Activated T-cell treated with anti-CD3 and anti-CD28 coated beads, Interleukin-2, amount 50 U/mL, for 72 hours (primary cell): ENCODE measurements at places on chromosomes 2 and 18. TPM values are rescaled to one million over a fixed set of nuclear protein-coding genes. Genes with fewer than 3 reads are reported as not detected.
A peak's percentile ranks its signal among the peaks of the same experiment; 100 is the strongest.

Gene APOB
- not detected for total RNA-seq

Gene GCG
- not detected for total RNA-seq

Gene TMEM198
- total RNA-seq = 4.5 TPM

Gene AKAIN1
- not detected for total RNA-seq

Gene CAPN13
- not detected for total RNA-seq

Gene RFTN2
- total RNA-seq = not detected

Gene GLI2
- not detected for total RNA-seq

Gene ATF2
- total RNA-seq = 65.8 TPM

DNA sequence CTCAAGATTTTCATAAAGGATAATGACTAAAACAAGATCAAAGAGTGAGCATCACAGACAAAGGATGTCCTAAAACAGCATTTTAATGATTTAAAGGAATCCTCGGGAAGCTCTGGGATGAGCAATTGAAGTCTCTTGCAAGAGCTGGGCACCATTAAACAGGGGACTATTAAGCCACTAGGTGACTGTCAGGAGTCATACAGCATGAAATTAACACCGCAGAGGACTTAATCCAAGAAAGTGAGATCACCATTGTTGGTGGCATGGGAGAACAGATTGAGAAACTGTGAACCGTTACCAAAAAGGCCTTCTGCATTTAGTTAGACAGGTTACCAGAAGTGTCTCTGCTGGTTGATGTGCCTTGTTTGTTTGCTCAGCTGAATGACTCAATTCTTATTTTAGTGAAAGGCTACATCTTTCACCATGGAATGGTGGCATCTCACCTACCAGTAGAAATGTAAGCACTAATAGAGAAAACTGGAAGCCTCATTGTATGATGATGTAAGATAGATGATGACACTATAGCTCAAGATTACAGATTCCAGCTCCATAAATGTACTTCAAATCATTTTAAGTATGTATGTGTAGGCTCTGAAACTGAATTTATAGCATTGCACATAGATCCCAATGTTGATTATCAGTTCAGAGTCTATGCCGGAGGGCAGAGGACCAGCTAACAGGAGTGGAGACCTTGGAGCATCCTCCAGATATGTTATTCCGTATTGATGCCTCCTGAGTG lies 427.6 kb downstream of the SUCLG1 start:
- no peak for DNase-seq

- no peak for DNase-seq
Measured at GRCh38 chr2:46827274-46828134, 88.1 kb downstream of the MCFD2 start.

GRCh38 chr2:217827430-217828201 lies 175.2 kb downstream of the TNS1 start:
- no peak for DNase-seq

DNA sequence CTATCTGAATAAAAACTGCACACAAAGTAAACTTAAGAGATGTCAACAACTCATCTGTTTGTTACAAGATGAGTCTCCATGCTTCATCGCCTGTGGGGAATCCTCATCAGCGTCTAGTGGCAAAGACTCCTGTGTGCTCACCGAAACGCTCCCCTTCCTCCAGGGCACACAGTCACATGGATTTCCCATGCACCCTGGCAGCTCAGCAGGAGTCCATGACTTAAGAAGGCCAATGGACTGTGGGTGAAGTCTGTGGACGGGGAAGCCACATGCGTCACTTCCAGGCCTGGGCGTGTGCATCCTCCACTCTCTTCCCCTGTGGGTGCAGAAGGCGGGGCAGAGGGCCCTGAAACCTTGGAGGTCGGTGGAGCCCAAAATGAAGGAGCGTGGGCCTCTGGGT lies 41.1 kb downstream of the ID2 start:
- no peak for DNase-seq

DNA sequence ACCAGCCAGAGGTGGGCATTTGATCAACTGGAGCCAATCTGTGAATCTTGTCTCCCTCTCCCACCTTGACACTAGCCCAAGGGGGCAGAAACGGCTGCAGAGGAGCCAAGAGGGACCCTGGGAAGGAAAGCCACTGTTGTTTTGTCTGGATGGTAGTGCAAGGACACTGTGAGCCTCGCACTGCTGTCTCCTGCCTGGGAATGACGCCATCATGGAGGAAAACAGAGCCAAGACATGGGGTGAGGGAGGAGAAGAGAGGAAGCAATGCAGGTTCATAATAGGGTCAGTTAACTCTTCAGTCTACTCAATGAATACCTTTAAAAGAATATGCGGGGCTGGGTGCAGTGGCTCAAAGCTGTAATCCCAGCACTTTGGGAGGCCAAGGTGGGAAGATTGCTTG lies 231.1 kb upstream of the AGAP1 start:
- DNase-seq = no peak

- no peak for DNase-seq
Measured at GRCh38 chr2:69300650-69301049, 86.4 kb downstream of the GFPT1 start.

DNA sequence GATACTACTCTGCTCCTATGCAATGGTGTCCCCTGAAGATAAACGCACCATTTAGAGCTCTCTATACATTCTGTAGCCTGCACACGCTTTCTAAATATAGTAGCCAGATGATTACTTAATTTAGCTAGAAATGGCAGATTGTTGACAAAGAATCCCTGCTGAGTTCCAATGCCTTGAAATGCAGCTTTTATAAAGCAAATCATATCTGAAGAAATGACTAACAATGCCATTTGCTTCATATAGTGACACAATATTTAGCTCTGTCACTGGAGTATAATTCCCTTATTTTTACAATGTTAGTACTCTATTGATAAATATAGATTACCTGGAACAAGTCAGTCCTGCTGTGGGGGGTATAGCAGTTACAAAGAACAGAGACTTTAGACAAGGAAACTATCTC lies 166.2 kb downstream of the CDCA7 start:
- no peak for DNase-seq

DNA sequence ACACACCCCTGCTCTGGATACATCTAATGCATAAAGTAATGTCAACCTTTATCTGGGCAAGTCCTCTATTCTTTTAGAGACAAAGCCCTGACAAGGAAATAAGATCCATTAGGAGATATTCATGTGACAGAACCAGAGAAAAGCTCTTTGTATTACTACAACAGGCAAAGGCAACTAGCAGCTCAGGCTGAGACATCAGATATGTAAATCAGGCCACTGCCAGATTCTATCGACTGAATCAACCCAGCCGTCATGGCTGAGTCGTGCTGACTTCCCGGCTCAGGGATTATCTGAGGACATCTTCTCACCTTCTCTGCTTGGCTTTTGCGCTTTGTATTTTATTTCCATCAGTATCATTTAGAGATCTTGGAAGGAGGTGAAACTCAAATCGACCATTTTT lies 294.5 kb downstream of the PLCL1 start:
- no peak for DNase-seq

DNA sequence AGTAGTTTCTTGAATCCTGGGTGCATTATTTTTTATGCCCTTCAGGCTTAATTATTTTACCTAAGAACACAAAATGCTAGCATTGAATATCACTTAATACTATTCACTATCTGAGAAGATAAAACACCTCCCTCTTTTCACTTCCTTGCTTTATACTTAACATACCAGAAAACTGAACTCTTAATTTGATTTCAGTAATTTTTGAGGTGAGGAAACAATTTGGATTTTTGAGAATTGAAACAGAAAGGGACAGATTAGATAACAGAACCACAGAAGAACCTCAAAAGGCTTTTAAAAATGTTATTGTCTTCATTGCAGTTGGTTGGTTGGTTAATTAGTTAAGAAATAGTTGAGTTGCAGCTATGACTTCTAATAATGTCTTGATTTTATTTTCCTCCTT lies 69.5 kb downstream of the GPD2 start:
- no peak for DNase-seq

- DNase-seq = no peak
Measured at GRCh38 chr2:121796239-121796638, 40.8 kb downstream of the TSN start.

DNA sequence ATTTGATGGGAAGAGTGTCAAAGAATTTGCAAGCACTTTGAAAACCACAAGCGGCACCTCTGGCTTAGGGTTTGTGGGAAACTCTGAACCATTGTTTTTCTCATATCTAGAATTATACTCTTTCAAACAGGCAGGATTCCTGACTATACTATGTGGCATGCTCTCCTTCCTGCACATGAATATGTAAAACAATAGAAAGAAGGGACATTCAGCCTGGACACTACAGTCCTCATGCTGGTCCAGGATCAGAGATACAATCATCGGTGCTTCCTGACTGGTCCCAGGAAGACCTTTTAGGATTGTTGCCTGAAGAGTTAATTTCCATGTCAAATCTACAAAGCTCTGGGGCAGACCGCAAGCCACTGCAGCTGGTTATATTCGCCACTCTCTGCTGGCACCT lies 55.7 kb upstream of the RASGRP3 start:
- no peak for DNase-seq

DNA sequence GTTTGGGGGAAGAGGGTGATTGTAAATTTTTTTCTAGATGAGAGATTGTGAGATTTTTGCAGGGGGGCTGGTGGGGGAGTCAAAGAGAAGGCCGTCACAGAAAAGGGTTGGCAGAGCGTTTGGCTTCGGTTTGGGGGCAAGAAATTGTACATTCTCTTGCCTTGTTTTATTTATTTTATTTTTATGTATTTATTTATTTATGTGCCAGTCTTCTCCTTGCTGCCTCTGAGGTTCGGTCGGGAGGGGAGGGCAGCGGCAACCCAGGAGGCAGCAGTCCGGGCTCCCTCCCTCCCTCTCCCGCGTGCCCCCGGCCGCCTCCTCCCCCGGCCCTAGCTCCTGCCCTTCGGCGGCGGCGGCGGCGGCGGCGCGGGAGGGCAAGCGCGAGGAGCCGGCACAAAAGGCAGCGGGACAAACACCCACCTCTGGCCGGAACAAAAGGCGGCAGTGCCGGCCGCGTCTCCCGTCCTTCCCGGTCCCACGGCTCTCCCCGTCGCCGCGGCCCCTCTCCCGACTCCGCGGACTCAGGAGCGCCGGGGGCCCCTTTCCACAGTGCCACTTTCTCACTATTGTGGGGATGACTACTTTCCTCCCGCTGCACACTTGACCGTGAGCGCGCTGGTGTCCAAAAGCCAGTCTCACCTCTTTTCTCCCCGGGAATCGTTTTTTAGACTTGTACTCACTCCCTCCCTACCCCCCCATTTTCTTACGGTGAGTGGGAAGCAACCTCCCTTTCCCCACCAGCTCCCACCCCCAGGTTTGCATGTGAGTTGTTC lies 1.2 kb downstream of the BCL11A start:
- DNase-seq = peak; percentile 24

DNA sequence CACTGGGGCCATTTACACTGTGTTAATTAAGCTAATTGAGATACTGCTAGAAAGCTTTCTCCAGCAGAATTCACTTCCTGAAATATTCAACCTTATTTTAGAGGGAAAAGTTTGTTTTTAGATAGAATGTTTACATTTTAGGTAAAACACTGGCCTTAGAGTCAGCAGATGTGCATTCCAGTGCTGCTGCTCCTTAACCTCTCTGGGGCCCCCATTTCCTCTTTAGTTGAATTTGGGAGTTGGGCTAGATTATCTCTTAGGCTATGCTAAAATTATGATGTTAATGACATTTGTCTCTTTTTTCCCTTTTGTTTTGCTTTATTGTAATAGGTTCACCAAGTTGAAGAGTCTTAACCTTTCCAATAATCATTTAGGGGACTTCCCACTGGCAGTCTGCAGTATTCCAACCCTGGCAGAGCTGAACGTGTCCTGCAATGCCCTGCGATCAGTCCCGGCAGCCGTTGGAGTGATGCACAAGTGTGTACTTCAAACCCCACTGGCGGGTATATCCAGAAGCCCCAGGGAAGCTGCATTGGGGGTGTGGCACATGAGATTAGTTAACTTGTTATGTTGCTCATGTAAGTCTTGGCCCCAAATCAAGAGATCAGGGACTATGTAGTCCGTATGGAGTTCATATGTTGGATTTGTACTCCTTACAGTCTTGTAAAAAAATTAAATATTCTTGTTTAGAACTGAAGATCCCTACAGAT lies 179.5 kb downstream of the PHLPP1 start:
- DNase-seq = no peak

GRCh38 chr18:69838620-69839411 lies 108.9 kb downstream of the CD226 start:
- DNase-seq = no peak

- no peak for DNase-seq
Measured at GRCh38 chr2:33494155-33494779, 17.8 kb downstream of the RASGRP3 start.
